ENCODE measurements at places on chromosomes 2 and 18.

DNA sequence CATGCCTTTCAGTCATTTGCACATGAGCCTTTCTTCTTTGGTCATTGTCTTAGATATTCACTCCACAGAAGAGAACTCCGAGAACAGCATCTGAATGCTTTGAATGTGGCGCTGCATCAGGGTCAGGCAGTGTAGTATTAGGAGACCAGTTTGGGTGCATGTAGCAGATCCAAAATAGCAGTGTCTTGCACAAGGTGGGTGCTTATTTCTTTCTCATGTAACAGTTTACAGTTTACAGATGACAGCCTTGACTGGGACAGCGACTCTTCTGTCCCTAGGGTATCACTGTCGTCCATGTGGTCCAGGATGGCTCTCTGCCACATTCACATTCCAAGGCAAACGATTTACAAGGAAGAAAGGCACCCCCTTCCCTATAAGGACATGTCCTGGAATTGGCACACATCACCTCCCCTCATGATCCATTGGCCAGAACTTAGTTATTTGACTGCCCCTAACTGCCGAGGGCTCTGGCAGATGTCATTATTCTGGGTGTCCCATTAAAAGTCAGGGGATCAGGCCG is 101.0 kb downstream of the STPG4 start:
- DNase-seq = no peak

DNA sequence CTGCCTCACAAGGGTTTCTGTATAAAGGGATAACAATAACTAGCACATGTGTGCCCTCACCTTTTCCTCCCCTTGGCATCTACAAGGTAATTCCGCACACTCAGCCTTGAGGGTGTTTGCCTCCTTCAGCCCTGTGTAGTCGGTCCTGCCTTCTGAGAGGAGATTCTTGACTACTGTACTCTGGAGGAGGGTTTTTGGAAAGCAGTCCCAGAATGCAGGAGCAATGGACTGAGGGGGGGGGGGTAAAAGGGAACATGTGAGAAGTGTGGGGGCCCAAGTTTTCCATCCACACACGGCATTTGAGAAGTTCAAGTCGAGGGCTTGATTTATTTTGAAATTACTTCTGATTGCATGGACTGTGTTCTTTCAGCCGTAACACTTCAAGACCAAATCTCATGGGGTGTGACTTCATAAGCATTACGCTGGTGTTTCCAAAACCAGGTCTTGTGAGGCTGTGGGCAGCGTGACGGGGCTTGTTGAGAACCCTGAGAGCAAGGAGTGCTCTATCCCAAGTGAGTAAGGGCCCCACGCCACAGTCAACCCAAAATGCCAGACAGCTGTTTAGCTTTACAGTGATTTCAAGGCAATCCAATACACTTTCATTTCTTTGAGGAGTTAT is 198.7 kb upstream of the MEIS1 start:
- no peak for DNase-seq

- DNase-seq = peak; percentile 21
Measured at GRCh38 chr2:145194673-145195072, 674.8 kb upstream of the ZEB2 start.

DNA sequence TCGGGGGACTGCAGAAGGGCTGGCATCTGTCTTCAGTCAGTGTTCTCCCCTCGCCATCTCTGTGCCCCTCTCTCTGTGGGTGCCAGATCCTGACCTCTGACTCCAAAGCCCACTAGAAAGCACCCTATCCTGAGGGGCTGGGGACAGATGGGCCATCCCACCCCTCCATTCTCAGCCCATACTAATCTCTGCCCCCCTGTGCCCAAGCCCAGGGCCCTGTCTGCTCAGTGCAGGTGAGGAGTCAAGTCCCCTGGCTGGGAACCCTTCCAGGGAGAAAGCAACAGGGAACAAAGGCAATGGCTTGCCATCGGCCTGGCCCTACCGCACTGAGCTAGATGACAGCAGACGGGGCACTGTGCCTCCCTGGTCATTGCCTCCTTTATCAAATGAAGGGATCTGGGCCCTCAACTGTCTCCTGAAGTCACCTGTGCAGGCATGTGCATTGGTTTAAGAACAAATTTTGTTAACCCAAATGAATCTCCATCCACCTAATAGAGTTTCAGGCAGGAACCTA is 42.7 kb upstream of the ID2 start:
- no peak for DNase-seq

DNA sequence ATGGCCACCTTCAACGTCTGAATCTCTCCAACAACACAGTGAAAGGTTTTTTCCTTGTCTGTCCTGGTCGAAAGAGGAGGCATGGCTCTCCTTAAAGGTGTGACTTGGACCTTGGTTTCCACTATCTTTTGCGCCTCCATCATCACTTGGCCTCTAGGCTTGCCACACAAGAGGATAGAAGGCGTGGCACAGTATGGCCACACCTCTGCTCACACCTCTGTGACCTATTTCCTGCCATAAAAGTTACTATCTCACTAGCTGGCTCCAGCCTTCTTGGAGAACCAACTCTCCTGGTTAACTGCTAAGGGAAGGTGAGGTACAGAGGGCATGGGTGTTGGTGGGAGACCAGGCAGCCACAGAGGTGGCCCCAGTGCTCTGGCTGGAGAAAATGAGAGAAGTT is 165.9 kb downstream of the UXS1 start:
- no peak for DNase-seq

DNA sequence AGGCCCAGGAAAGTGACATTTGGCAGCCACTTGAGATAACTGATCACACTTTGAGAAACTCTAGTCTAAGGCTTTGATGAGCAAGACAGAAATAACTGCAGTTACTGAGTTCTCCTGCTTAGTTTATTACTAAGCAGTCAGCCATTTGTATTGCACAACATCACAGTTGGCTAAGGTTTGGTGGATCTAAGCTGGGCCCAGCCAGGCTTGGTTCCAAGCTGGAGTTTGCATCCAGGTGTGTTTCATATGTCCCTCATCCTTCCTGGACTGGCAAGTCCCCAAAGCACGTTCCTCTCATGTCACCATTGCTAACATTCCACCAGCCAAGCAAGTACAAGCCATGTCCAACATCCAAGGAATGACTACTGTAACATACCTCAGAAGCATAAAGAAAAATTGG is 71.3 kb upstream of the ZNF532 start:
- no peak for DNase-seq

DNA sequence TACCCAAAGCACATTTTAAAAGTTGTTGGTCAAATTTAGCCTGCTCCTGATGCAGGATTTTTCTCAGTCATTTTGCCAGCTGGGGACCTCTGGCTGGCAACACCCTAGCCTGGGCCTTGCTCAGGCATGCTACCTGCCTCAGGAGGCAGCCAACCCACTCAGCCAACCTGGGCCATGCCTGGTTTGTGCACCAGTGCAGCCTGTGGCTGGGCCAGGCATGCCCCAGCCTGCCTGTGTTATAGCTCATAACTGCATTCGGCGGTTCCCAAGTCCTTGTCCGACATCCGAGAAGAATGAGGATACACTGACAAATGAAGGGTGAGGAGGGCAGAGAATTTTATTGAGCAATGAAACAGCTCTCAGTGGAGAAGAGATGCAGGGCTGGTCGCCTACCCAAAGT is 608.0 kb downstream of the SUCLG1 start:
- DNase-seq = no peak

DNA sequence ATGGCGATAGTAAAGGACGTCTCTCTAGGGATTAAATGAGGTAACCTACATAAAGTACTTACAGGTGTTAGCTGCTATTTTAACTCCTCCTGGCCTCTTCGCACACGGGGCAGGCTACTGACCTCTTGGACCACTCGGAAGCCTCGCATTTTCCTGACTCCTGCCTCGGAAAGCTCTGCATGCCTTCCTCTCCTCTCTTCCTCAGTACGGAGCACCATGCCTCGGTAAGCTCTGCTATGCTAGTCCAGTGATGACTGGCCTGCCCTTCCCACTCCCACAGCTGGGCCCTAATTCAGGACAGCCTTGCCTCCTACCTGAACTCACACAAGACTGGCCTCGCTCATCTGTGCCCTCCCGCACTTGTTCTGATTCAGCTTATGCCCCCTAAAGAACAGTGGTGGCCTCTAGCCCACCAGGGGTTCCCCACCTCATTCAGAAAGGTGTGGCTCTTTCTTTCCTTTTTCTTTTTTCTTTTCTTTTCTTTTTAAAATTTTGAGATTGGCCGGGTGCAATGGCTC is 22.7 kb upstream of the HPCAL1 start:
- no peak for DNase-seq

GRCh38 chr2:160402997-160403979 is 90.3 kb downstream of the RBMS1 start:
- peak; percentile 80 for DNase-seq

GRCh38 chr2:11343650-11344341 is 640 bp downstream of the ROCK2 start:
- peak; percentile 91 for DNase-seq

All from mesendoderm (in vitro differentiated cells).